ENCODE measurements at places on chromosomes 4 and X.

DNA sequence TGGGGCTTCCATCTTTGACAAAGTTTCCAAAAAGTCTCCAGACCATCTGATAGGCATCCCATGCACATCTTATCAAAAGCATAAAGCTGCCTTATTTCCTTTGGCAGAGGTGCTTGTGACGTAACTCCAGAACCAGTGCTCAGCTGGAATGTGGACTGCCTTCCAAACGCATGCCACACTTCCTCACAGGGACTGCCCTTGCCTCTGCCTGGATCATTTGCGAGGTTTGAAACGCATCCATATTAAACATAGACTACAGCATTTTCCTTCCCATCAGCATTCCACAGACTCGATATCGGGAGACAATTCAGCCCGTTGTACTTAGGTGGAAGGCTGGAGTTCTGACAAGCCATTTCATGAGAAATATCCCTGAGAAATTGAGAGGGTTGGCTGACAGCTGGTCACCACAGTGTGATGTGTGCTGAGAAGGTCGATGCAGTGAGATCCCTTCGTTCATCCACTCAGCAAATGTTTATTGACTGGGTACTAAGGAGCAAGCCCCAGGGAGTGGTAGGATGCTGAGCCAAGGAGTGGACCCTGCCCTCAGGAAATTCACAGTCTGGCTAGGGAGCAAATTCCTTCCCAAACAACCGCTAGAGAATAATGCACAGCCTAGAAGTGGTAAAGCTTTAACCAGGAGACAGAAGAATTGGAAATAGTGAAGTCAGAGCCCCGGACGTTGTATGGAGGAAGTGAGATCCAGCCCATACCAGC is 376.0 kb downstream of the BCOR start:
- no peak for DNase-seq

- no peak for DNase-seq
These were observed 41.5 kb downstream of the F11 start for GRCh38 chr4:186307497-186307896.

DNA sequence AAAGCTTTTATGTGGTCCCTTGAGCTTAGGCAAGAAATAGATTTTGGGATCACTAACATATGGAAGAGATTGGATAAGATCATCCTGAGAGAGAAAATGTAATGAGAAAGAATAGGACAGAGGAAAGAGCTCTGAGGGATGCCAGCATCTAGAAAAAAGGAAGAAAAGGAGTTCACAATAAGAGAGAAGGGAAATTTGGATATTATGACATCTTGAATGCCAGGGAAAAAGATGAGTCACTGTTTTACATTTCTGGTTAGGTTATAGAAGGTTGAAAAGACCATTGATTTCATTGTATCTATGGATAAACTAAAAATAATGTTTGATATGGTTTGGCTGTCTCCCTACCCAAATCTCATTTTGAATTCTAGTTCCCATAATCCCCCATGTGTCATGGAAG is 208.5 kb downstream of the MAD2L1 start:
- no peak for DNase-seq

DNA sequence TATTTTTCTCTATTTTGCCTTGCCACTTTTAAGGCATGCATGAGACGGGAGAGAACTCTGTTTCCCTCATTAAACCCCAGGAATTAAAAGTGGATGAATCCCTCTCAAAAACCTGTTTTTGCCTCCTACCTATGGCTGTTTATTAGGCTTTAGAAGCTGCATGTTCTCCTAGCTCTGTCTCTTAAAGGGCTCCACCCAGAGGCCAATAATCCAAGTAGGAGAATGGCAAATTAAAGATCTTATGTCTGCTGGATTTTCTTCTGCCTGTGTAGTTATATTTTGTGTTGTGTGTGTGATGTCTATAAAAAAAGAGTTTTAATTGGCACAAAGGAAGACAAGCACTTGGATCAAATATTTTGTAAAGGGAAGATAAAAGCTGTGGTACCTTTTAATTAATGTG is 32.4 kb downstream of the MAGEC1 start:
- no peak for DNase-seq

DNA sequence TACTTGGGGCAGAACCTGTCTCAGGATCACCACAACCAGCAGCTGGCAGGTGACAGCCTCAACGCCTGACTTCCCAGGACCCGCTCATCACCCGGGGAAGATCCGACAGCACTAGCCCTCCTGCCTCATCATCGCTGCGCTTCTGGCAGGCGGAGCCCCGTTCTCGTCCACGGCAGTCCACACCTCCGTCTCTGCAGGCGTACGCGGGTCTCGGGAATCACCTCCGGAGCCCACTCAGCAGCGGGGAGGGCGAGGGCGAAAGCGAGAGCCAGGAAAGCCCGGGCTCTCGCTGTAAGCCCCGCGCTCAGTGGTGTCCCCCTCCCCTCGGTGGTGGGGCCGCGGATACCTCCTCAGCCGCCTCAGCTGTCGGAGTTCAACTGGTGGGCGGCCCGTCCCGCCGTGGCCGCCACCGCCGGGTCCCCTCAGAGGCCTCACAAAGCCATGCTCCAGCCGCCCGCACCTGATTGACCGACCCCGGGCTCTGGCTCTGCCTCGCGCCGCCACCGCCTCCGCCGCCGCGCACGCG is 518 bp upstream of the CNKSR2 start:
- DNase-seq = no peak

DNA sequence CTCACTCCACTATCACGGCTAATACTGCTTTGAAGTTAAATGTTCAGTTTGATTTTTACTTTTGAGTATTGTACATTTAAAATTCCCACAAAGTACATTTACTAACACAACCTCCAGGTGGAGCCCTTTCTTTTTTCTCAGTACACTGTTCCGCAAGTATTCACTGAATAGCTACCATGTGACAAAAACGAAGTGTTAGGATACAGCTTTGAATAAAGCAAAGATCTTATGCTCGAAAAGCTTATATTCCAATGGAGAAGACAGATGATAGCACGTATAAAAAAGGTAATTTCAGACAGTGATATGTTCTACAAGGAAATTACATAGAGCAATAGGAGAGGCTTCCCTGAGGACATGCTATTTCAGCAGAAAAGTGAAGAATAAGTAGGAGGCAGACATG is 60.7 kb upstream of the ABCG2 start:
- DNase-seq = no peak

- DNase-seq = no peak
These were observed 168.1 kb downstream of the VSIG4 start for GRCh38 chrX:65871671-65872311.

- DNase-seq = no peak
These were observed 52.6 kb downstream of the RPS3A start for GRCh38 chr4:151152028-151152427.

DNA sequence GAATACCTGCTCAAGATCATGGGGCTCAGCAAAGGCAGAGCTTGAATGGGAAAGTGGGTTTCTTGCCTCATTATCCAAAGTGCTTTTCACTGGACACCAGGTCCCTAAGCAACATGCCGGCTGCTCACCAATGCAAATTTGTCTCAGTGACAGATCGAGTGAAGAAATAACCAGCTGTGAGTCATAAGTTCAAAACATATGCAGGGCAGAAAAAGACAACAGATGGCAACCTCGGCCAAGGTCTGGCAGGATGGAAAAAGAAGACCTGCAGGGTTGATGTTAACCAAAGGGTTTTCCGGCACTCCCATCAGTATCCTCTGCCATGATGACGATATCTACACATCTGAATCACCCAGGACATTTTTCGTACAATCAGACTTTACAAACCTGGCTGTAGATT is 124.1 kb downstream of the AFAP1 start:
- no peak for DNase-seq

GRCh38 chr4:81884986-81885385 is 413.3 kb upstream of the RASGEF1B start:
- no peak for DNase-seq

GRCh38 chr4:157994863-157995262 is 178.0 kb downstream of the GASK1B start:
- DNase-seq = no peak

DNA sequence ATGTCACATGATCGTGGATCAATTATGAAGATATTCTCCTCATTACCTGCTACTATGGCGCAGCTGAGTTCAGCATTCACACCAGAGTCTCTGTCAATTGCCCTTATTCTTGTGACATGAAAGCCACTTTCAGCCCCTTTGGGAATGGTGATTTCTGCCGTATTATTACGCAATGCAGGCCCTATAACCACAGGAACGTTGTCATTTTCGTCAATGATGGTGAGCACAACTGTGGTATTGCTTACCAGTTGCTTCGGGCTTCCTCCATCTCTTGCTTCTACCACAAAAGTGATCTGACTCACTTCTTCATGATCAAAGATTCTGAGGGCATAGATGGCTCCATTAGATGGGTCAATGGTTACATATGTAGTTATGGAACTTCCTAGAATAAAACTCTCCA is 2.1 kb downstream of the PCDH18 start:
- peak; percentile 53 for DNase-seq
